ENCODE measurements at places on chromosomes 2 and 18. TPM values are rescaled to one million over a fixed set of nuclear protein-coding genes. Genes with fewer than 3 reads are reported as not detected.

DNA sequence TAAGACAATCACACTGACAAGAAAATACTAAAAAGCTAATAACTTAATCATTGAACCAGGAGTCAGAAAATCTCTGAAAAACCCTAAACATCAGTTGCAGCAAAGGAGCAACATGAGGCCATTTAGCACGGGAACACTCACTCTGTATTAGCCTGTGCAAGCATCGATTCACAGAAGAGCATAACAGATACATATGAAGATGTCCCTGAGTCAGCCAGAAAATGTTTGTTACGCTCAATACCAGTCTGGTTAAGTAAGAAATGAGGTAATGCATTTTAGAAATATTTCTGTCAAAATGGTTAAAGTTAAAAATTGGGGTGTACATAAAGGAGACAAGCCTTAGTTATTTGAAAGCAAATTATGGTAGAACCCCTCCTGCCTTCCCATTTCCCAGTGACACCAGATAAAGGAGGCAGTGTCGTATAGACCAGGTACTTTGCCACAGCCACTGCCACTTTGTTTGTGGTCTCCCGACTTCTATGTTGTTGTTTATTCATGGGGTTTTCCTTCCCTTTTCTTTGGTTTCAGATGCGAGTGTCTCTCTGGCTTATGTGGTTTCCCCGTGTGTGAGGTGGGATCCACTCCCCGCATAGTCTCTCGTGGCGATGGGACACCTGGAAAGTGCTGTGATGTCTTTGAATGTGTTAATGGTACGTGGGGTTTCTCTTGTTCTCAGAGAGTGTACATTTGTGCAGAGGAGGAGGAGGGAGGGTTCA lies 108.6 kb downstream of the CRIM1 start:
- peaks cover 10% of the 10 kb centered on the region for H3K36me3 ChIP-seq
- H3K4me3 ChIP-seq = no peak overlapping the region
- peaks cover 27% of the 10 kb centered on the region for H3K4me1 ChIP-seq

Gene HOXD13
- polyA plus RNA-seq = not detected

DNA sequence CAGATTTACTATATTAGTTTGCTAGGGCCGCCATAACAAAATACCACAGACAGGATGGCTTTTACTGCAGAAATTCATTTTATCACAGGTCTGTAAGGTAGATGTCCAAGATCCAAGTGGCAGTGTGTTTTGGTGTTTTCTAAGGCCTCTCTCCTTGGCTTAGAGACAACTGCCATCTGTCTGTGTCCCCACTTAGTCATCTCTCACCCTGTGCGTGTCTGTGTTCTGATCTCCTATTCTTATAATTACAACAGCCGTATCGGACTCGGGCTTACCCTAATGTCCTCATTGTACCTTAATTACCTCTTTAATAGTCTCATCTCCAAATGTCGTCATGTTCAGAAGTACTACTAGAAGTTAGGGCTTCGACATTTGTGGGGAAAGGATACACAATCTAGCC lies 362.3 kb upstream of the CDH19 start:
- no peaks in the 10 kb centered on the region for H3K36me3 ChIP-seq
- no peaks in the 10 kb centered on the region for H3K4me1 ChIP-seq
- H3K27ac ChIP-seq = no peak overlapping the region
- H3K4me3 ChIP-seq = no peak overlapping the region
- DNase-seq = no peak
- no peaks in the 10 kb centered on the region for H3K27me3 ChIP-seq

GRCh38 chr2:4047961-4048891 lies 344.9 kb downstream of the DCDC2C start:
- no peak for DNase-seq
- H3K4me1 ChIP-seq = no peaks in the 10 kb centered on the region
- no peaks in the 10 kb centered on the region for H3K27me3 ChIP-seq

DNA sequence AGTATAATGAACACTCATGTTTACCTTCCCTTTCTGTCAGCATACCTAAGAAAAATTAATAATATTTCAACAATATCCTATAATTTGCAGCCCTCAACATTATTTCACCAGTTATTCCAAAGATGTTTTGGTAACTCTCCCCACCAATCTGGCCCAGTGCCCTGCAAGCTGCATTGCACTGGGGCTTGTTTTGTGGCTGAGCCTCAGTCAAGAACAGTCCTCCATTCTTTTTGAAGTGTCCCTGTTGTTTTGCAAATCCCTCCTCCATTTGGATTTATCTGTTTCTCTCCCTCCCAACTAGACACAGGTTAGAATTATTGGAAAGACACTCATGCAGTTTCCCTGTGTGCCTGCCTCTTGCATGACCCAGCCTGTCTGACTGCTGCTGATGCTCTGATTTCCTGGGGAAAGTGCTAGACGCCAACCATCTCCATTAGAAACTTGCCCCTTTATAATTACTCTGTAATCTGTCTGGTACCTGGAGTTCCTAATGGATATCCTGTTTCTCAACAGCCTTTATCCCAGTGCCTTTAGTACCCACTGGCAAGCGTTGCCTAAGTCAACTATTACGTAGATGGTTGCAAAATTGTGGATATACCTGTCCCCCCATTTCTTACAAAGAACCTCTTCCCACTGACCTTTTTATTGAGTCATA lies 60.2 kb downstream of the EIF5B start:
- no peaks in the 10 kb centered on the region for H3K4me1 ChIP-seq
- DNase-seq = no peak
- H3K27ac ChIP-seq = no peak overlapping the region

GRCh38 chr2:3421580-3421979 lies 42.1 kb downstream of the TRAPPC12 start:
- H3K4me1 ChIP-seq = no peaks in the 10 kb centered on the region
- H3K36me3 ChIP-seq = peaks cover 71% of the 10 kb centered on the region
- H3K27me3 ChIP-seq = no peaks in the 10 kb centered on the region
- no peak overlapping the region for H3K4me3 ChIP-seq
- no peak for DNase-seq
- H3K27ac ChIP-seq = no peak overlapping the region

Gene GALR1
- polyA plus RNA-seq = 0.03 TPM

DNA sequence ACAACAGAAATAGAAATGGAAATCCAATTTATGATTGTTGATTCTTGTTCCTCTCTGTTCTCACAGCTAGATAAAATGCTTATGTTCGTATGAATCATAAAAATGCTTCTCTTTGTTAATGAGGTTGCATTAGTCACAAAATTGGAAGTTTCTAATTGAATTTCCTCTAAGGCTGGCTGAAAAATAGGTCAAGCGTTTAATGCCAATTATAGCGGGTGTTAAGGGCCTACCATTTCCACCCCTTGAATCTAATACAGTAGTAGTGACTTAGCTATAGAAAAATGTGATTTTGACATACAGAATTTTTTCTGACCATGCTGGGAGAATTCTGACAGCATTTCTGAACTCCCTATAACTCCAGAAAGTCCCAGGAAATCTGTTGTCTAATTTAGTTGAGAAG lies 107.1 kb downstream of the TTN start:
- no peaks in the 10 kb centered on the region for H3K36me3 ChIP-seq
- no peak for DNase-seq
- H3K27ac ChIP-seq = no peak overlapping the region
- H3K4me3 ChIP-seq = no peak overlapping the region
- H3K4me1 ChIP-seq = no peaks in the 10 kb centered on the region

GRCh38 chr2:112096098-112096497 lies 41.0 kb downstream of the TMEM87B start:
- no peaks in the 10 kb centered on the region for H3K27me3 ChIP-seq
- no peaks in the 10 kb centered on the region for H3K36me3 ChIP-seq
- no peak overlapping the region for H3K27ac ChIP-seq
- no peak for DNase-seq

DNA sequence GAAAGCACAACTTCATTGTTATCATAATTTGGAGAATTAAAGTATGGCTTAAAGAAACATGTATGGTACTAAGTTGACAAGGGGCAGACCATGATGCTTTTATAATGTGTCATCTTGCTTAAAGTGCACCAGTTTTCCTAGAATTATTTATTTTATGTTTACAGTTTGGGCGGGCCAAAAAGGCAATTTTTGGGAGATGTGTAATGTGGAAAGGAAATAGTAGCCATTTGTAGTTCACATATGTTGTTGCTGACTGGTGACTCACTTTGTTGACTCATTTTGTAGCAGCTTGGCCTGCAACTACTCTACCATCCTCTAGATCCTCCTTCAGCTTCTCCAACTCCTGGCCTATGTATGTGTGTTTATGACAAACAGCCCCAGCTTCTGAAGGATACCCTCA lies 7.7 kb downstream of the ZSCAN30 start:
- DNase-seq = no peak
- H3K27ac ChIP-seq = no peak overlapping the region
- H3K36me3 ChIP-seq = no peaks in the 10 kb centered on the region
- H3K4me3 ChIP-seq = no peak overlapping the region
- H3K4me1 ChIP-seq = no peaks in the 10 kb centered on the region
- no peaks in the 10 kb centered on the region for H3K27me3 ChIP-seq

DNA sequence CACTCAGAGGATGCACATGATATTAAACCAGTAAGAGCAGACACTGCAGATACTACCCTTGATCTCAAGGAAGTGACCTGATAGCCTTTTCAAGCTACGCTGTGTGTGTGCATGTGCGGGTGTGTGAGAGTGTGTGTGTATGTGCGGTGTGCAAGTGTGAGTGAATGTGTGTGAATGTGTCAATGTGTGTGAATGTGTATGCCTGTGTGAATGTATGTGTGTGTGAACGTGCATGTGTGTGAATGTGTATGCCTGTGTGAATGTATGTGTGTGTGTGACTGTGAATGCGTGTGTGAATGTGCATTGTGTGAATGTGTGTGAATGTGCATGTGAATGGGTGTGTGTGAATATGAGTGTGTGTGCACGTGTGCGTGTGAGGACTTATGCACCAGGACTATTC lies 53.8 kb downstream of the KCNG2 start:
- H3K27ac ChIP-seq = no peak overlapping the region
- H3K4me1 ChIP-seq = no peaks in the 10 kb centered on the region
- no peaks in the 10 kb centered on the region for H3K27me3 ChIP-seq
- H3K4me3 ChIP-seq = no peak overlapping the region

DNA sequence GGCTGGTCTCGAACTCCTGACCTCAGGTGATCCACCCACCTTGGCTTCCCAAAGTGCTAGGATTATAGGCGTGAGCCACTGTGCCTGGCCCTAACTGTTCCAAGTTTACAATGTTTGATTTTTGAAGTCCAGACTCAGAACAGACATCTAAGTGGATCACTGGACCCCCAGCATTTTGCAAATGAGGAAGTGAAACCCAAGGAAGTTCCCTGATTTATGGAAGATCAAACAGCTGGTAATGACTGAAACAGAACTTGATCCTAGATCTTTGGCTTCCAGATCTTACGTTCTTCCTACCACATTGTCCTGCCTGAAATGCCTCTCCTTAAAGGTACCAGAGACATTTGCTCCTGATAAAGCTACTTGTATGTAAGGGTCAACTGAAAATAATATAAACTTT lies 58.3 kb upstream of the NCOA1 start:
- no peak for DNase-seq
- H3K27ac ChIP-seq = no peak overlapping the region
- peaks cover 17% of the 10 kb centered on the region for H3K4me1 ChIP-seq
- no peak overlapping the region for H3K4me3 ChIP-seq

DNA sequence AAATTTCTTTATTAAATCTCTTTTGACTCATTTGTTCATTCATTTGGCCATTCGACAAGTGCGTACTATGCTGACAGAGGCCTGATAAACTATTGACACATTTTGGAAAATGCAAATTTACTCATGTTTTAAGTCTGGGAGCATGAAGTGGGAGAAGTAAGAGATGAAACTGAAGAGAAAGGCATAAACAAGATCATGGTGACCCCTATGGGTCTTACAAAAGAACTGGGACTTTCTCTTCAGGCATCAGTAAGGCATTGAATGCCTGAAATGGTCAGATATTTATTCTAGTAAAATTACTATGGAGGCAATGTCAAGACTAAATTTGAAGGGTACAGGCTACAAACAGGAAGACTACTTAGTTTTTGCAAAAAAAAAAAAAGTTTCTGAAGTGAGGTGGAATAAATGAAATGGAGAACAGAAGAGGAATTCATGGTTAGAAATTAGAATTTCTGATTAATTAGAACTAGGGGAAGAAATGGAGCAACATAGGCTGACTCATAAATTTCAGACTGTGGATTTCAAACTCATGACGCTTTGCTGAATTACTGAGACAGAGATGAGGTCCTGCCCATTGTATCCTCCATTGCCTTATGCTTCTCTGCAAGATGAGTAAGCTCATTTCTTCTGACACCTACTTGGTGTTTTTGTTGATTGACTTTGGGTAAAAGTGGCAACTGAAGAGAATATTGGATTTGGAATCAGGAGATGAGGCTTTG lies 32.7 kb downstream of the VSNL1 start:
- H3K27ac ChIP-seq = no peak overlapping the region
- no peaks in the 10 kb centered on the region for H3K36me3 ChIP-seq
- no peak for DNase-seq
- no peak overlapping the region for H3K4me3 ChIP-seq
- no peaks in the 10 kb centered on the region for H3K4me1 ChIP-seq

DNA sequence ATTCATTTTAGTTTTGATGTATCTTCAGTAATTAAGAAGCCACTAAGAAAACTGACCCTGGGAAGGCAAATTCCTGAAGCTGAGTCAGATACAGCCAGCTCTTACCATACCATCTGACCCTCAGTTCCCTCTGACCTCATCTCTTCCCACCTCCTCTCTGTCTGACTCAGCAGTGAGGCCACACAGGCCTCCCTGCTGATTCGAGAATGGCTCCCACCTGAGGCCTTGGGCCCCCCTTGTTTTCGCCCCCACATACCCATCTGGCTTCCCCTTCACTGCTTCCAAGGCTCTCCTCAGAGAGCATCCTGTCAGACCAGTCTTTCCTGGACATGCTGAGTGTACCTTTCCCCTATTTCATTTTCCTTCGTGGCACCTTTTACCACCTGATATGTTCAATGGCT lies 71.0 kb upstream of the CYP1B1 start:
- peak; percentile 21 for DNase-seq
- H3K27me3 ChIP-seq = no peaks in the 10 kb centered on the region
- no peaks in the 10 kb centered on the region for H3K36me3 ChIP-seq
- H3K4me3 ChIP-seq = no peak overlapping the region
- H3K27ac ChIP-seq = peak overlapping the region; percentile 82
- H3K4me1 ChIP-seq = peaks cover 62% of the 10 kb centered on the region

DNA sequence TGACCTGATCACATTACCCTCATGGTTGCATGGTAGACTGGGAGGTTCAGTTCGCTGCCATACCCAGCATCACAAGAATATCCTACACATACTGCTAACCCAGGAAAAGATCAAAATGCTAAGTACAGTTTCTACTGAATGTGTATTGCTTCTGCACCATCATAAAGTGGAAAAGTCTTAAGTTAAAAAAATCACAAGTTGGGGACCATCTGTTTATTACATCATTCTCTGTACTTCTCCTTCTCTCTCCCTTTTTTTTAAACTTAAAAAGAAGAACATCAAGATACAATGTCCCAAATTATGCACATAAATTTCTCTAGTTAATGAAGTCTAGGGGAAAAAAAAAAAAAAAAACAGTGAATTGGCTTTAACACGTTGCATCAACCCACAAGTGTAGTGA lies 43.3 kb downstream of the NBAS start:
- H3K27ac ChIP-seq = no peak overlapping the region
- no peaks in the 10 kb centered on the region for H3K36me3 ChIP-seq
- no peaks in the 10 kb centered on the region for H3K4me1 ChIP-seq
- no peak for DNase-seq
- no peaks in the 10 kb centered on the region for H3K27me3 ChIP-seq
- no peak overlapping the region for H3K4me3 ChIP-seq

Gene SERTAD2
- 25.8 TPM for polyA plus RNA-seq

Gene FAM110C
- polyA plus RNA-seq = 4.1 TPM

Measured in left lung (tissue), 14 donors.